ENCODE measurements at places on chromosomes 12 and 14. TPM values are rescaled to one million over a fixed set of nuclear protein-coding genes. Genes with fewer than 3 reads are reported as not detected.
A peak's percentile ranks its signal among the peaks of the same experiment; 100 is the strongest.

- no peaks in the 10 kb centered on the region for H3K4me1 ChIP-seq
- peaks cover 47% of the 10 kb centered on the region for H3K36me3 ChIP-seq
- no peak overlapping the region for H3K4me3 ChIP-seq
- no peak for DNase-seq
- H3K27me3 ChIP-seq, result no peaks in the 10 kb centered on the region
Observed at GRCh38 chr14:45048385-45048784, 35.5 kb upstream of the PRPF39 start.

DNA sequence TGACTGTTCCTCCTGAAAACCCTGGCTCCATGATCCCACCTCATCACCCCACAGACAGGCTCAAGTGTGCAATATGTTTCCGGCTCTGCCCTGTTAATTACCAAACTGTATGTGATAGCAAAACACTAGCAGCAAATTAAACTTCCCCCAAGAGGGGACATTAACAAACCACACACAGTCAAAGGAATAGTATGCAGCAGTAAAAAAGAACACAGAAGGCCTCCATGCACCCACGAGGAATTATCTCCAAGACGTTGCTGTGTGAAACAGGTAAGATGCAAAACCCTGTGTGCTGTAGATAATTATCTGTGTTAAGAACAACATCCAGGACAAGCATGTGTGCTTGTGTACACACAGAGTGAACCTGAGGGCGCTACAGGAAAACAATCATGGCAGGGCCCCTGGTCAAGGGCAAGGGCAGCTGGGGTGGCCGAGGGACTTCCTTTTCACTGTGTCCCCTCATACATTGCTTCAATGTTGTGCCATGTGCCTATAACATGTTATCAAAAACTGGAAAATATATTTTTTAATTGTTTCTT is 35.8 kb downstream of the ITPK1 start:
- no peak overlapping the region for H3K27ac ChIP-seq
- no peak overlapping the region for H3K4me3 ChIP-seq
- H3K4me1 ChIP-seq, result peaks cover 25% of the 10 kb centered on the region
- peaks cover 13% of the 10 kb centered on the region for H3K36me3 ChIP-seq

DNA sequence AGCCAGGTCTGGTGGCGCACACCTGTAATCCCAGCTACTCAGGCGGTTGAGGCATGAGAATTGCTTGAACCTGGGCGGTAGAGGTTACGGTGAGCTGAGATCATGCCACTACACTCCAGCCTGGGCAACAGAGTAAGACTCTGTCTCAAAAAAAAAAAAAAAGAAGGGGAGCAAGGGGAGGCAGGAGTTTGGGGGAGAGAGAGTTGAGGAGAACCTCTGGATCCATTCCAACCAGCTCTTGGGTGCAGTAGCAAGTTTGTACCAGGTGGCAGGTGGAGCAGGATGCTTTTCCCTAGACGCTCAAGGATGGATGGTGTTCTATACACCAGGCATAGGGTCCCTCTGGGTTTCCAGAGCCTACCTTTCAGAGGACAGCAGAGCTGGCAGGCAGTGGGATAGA is 1.9 kb downstream of the NFE2 start:
- H3K4me1 ChIP-seq, result peaks cover 43% of the 10 kb centered on the region
- H3K27ac ChIP-seq, result no peak overlapping the region
- DNase-seq, result no peak
- H3K27me3 ChIP-seq, result peaks cover 20% of the 10 kb centered on the region

DNA sequence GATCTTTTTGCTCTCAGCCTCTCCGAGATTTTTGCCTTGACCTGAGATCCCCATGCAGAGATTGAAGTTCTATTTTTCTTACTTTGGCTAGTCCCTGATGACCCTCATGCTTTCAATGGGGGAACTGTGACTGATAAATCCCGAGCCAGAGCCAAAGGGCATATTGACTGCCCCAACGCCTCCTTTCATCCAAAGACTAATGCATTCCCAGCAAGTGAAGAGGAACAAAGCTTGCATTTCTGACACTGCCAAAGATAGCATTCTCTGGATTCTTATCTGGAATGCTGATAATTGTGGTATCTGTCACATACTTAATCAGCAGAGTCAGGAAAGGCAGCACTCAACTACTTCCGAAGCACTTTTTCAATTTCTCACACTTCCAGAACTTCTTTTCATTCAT is 152.3 kb upstream of the EGLN3 start:
- no peak overlapping the region for H3K4me3 ChIP-seq
- DNase-seq, result no peak

DNA sequence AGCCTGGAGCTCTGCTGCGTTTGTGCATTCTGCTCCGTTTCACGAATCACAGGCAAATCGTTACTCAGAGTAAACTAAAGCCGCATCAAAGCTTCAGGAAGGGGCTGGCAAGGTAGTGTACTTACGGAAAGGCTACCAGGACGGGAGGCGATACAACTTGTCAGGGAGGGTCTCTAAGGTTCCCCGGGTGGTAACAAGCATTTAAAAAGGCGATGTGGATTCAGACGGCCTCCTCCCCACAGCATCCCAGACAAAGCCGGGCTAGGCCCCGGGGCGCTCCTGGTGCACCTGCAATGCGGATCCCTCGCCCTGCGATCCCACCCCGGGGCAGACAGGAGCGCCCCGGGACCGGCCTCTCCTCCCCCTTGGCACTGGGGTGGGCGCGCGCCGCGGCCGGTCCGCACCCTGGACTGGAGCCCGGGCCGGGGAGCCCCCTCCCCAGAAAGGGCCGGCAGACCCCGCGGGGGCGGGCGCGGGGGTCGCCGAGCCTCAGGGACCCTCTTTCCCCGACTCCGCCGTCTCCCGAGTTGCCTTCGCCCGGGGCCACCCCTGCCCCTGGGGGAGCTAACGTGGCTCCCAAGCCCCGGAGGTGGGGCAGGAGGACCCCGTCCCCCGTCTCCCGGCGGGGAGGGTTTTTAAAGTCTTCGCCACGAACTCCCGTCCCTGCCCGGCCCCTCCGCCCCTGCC is 718 bp downstream of the CCDC92 start:
- DNase-seq, result peak; percentile 75

DNA sequence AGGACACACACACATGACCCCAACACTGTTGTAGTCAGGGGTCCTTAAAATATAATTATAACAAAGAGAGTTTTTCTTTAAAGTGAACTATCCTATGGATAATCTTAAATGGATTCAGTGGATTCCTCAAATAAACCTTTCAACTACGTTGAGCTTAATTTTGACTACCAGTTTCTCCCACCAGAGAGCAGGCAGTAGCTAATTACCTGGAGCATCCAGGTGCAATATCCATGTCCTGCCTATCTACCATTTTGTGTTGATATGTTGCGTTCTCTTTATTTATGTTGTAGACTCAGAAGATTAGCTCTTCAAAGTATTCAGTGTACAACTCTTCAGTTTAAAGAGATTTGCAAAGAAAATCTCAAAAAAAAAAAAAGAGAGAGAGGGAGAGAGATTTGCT is 127.2 kb upstream of the GZMB start:
- H3K27ac ChIP-seq, result no peak overlapping the region
- no peaks in the 10 kb centered on the region for H3K4me1 ChIP-seq
- H3K27me3 ChIP-seq, result no peaks in the 10 kb centered on the region

Gene NEMP1
- 12.0 TPM for polyA plus RNA-seq

DNA sequence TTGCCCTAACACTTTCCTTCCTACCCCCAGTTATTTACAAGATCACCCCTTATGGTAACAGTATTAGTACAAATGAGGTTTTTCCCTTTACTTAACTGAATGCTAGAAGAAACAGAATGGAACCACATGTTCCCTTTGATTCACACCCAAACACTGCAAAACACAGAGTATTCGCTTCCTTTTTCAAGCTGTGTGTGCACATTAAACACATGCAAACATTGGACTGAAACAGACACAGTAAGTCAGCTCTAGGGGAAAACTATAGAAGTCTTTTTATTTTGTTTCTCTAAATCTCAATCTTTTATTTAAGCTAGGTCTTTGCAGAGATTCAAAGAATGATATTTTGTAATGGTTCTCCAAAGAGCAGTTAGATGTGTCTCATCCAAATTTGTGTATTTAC is 728.5 kb downstream of the DIO2 start:
- no peak for DNase-seq
- H3K36me3 ChIP-seq, result no peaks in the 10 kb centered on the region
- no peaks in the 10 kb centered on the region for H3K4me1 ChIP-seq
- H3K27ac ChIP-seq, result no peak overlapping the region
- no peak overlapping the region for H3K4me3 ChIP-seq

GRCh38 chr12:5487948-5488625 is 56.2 kb downstream of the NTF3 start:
- DNase-seq, result no peak
- no peaks in the 10 kb centered on the region for H3K36me3 ChIP-seq
- no peak overlapping the region for H3K27ac ChIP-seq
- H3K4me3 ChIP-seq, result no peak overlapping the region
- no peaks in the 10 kb centered on the region for H3K27me3 ChIP-seq

Gene OVCH1
- polyA plus RNA-seq, result 0.28 TPM

DNA sequence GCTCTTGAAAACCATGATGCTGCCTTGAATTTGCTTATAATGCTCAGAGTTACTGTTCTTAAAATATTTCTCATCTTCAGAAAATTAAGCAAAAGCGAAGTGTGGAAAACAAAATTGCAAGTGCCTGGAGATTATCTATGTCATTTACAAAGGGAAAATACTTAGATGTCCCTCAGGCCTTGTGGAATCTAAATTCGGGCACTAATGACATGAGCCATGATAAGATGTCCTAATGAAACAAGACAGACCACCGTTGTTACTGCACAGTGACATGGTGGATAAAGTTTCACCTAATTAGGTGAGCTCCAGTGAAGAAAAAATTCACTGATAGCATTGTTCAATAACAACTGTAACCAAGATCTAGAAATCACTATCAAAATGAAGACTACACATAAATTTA is 30.4 kb downstream of the PPP1R13B start:
- H3K4me3 ChIP-seq, result no peak overlapping the region
- H3K36me3 ChIP-seq, result no peaks in the 10 kb centered on the region
- DNase-seq, result no peak
- no peak overlapping the region for H3K27ac ChIP-seq

- H3K36me3 ChIP-seq, result no peaks in the 10 kb centered on the region
- no peak for DNase-seq
- H3K27ac ChIP-seq, result no peak overlapping the region
- H3K4me3 ChIP-seq, result no peak overlapping the region
Observed at GRCh38 chr12:17169726-17170471, 563.9 kb upstream of the LMO3 start.

DNA sequence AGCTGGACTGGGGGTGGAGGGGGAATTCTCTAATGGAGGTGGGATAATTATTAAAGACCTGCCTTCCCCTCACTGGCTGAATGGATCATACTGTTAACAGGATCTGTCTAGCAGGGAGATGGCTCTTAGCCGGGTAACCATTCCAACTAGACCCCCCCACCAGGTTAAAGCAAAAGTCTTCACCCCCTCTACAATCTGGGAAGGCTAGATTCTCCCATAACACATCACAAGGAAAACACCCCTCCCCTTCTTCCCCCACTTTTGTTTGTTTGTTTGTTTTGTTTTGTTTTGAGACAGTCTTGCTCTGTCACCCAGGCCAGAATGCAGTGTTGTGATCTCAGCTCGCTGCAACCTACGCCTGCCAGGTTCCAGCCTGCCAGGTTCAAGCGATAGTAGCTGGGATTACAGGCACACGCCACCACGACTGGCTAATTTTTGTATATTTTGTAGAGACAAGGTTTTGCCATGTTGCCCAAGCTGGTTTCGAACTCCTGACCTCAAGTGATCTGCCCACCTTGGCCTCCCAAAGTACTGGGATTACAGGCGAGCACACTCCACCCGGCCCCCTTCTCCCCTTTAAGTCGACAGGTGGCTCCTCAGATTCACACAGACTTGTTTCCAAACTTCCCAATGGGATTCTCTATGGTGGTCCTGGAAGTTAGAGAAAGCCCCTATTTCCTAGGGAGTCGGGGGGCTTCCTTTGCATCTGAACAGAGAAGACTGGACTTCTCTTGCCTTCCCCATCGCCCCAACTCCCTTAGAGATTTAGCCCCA is 3.5 kb upstream of the BAZ2A start:
- peaks cover 11% of the 10 kb centered on the region for H3K36me3 ChIP-seq
- H3K27ac ChIP-seq, result peak overlapping the region; percentile 97
- peak overlapping the region; percentile 84 for H3K4me3 ChIP-seq
- no peaks in the 10 kb centered on the region for H3K27me3 ChIP-seq
- DNase-seq, result no peak

GRCh38 chr12:69932676-69933552 is 107.9 kb downstream of the MYRFL start:
- no peak overlapping the region for H3K27ac ChIP-seq
- H3K27me3 ChIP-seq, result no peaks in the 10 kb centered on the region
- DNase-seq, result no peak
- peaks cover 8% of the 10 kb centered on the region for H3K36me3 ChIP-seq

All from large intestine (tissue), 12 donors.